Activated naive CD4-positive, alpha-beta T cell treated with anti-CD3 and anti-CD28 coated beads, Interleukin-2, amount 50 U/mL, for 16 hours (primary cell): ENCODE measurements at places on chromosomes 16 and 17.

DNA sequence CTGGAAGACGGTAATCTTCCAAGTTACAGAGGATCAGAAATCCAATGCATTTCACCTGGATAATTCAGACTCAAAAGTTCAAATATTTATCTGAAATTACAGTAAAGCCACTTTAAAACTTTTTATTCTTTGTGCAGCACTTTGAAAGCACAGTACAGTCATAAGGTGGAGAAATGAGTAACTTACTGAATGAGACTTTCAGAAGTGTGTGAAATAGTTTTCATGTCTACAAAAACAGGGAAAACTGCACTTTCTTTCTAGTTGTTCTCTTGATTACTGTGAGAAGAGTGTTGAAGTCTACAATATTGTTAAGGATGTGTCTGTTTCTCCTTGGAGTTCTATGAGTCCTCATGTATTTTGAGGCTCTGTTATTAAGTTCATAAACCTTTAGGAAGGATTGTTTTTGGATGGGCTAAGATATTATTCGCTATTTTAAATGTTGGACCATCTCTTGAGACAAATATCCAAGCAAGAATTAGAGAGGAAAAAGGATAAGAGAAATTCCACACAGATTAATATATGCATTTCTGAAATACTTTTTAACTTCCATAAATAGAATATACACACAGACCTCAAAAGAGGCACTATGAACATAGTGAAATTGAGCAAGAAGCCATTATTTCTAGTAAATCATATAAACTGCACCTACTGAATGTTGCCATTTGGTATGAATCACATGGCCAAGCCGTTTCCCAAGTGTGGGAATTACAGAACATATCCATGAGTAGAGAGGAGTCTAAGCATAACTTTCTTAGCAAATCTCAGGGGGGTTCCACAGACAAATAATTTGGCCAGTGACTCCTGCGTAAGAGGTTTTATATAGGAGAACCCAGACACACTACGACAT is 83.6 kb upstream of the PLEKHM1 start:
- DNase-seq = no peak

GRCh38 chr17:65759532-65759931 is 198.1 kb upstream of the AXIN2 start:
- no peak for DNase-seq

DNA sequence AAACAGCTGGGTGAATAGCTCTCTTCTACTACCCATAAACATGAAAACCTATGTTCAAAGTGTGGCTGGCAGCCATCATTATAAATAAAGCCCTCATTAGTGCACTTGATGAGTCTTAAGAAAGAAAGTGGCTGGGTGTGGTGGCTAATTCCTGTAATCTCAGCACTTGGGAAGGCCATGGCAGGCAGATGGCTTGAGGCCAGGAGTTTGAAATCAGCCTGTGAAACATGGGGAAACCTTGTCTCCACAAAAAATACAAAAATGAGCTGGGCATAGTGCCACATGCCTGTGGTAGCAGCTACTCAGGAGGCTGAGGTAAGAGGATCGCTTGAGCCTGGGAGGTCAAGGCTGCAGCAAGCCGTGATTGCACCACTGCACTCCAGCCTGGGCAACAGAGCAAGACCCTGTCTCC is 28.3 kb upstream of the APPBP2 start:
- DNase-seq = no peak

DNA sequence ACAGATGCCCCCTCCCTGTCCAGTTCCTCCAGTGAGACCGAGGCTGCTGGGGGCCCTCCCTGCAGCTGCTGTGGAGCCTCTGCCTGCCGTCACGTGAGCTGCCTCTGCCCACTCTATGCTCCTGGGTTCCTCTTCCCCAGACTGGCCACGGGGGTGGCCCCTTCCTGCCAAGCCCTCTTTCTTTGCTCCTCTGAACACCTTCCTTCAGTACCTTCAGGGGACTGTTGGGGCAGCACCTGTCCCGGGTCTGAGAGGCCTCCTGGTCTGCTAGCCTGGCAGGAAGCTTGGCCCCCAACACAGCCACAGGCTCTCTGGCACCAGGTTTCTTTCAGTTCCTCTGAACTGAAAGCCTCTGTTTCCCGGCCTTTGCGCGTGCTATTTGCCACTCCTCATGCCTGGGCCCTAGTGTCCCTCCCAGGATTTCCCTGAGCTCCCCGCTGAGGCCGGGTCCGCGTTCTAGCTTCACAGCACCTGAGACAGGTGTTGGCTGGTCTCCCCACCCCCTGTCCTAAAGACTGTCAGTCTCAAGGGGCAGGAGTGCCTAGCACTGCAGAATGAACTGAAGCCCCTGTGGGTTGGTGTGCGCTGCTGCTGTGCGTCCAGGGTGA is 6.6 kb upstream of the ATP6V0C start:
- DNase-seq = no peak

DNA sequence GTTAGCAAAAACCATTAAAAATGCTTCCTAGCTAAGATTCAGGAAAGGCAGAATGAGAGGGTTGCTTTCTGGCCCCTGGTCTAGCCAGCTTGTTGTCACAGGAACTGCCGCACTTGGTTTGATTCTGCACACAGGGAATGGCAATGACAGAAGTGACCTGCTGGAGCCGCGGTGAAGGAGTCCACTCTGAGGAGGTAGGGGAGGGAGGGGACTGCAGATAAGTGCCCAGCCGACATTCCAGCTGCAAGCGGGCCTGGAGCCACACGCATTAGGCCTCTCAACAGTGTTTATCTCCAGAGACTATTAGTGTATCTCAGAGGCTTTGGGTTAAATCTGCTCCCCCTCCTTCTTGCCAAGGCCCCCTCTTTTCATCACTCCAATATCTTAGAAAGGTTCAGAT is 38.6 kb downstream of the CDRT15 start:
- no peak for DNase-seq

- no peak for DNase-seq
Measured at GRCh38 chr16:84963066-84963465, 48.3 kb downstream of the ZDHHC7 start.

- no peak for DNase-seq
Measured at GRCh38 chr16:50801036-50801435, 59.1 kb downstream of the CYLD start.
